Stimulated activated CD4-positive, alpha-beta T cell treated with anti-CD3 and anti-CD28 coated beads, Interleukin-1b, Interleukin-23, amount 100 ng/mL, for 1 hour (primary cell): ENCODE measurements at places on chromosomes 3 and 15.

DNA sequence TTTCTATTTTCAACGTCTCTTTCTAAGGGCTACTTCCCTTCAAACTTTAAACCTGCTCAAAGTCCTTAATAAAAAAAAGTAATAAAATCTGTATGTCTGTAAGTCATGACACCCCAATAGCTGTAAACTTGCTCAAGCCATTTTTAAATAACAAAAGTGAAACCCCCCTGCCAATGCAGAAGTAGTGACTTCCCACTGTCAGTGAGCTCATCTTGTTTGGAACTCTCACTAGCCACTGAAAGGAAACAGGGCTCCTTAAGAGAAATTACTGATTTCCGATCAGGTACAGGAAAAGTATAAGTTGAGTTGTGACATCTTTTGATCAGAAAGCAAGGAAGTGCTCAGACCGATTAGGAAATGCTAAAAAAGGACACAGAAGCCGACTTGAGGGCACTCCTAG lies 27.6 kb upstream of the GPR171 start:
- no peak for DNase-seq

- no peak for DNase-seq
Observed at GRCh38 chr3:196971094-196971698, 2.6 kb upstream of the PIGZ start.

- DNase-seq, result no peak
Observed at GRCh38 chr3:8451696-8452095, 49.9 kb upstream of the LMCD1 start.

DNA sequence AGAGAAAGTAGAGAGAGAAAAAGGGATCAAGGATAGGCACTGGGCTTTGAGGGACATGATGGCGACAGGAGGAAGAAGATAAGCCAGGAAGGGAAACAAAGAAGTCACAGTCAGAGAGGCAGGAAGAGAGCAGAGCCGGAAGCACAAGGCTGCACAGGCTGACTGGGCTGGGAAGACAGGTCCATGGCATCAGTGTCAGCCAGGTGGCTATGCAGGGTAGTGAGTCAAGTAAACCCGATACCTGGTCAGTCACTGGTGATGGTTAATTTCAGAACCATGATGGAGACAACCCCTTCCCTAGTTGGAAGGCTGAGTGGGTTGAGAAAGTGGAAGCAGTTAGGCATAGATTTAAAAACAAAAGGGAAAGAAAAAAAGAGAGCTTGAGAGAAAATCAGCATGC lies 203.8 kb downstream of the EPHB1 start:
- DNase-seq, result no peak

- DNase-seq, result no peak
Observed at GRCh38 chr15:37204692-37205091, 104.3 kb upstream of the MEIS2 start.

DNA sequence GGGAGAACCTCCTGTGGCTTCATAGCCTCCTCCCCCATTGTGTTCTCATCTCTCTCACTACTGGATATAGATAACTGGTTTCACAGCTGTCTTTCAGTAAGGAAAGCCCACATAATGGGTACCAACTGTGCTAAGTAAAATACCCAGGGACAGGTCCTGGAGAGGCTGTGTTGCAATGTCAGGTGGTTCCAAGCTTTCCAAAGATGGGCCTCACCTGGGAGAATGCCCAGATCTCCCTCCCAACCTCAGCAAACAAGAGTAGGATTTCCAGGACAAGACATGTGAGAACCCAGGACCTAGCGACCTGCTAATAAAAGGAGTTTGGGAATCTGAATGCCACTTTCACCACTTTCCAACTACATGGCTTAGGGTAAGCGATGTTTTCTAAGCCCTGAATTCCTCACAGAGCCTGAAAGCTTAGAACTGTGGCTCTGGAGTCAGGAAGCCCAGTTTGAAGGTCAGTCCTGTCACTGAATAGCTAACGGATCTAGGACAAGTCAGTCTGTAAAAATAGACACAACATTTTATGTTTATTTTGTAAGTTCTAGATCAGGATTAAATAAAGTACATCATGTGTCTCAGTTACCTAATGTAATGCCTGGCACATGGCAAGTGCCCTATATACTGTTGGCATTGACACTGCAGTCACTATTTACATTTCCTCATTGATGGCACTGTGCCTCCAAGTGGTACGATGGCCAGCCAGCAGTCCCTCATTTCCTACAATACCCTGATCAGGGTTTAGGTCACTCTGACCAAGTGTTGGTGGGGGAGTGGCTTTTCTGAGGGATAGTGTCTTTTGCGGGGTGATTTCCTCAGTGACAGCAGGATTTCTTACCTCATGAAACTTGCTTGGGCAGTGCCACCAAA lies 11.9 kb downstream of the CERS3 start:
- DNase-seq, result no peak

DNA sequence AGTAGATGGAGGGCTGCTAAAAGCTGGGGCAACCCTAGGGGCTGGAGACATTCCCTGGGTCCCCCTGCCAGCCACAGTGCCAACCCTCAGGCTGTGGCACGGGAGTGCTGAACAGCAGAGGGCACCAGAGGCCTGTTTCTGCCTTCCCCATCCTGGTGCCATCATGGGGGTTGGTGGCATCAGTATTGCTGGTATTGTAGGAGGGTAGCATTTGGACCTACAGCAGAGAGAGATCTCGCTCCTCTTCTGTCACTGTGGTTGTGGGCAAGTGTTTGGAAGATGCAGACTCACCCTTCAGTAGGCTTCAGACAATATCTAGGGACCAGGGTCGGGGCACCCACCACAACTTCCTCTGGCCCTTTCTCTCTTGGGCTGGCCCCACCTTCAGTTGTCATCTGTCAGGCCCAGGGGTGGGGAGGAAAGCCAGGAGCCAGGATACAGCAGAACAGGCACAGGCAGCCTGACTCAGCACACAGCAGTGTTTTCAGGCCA lies 123.5 kb downstream of the RPLP1 start:
- peak; percentile 47 for DNase-seq

- DNase-seq, result no peak
Observed at GRCh38 chr3:126284258-126284904, 72.8 kb downstream of the KLF15 start.

- no peak for DNase-seq
Observed at GRCh38 chr15:76840830-76841460, 64.2 kb downstream of the SCAPER start.

DNA sequence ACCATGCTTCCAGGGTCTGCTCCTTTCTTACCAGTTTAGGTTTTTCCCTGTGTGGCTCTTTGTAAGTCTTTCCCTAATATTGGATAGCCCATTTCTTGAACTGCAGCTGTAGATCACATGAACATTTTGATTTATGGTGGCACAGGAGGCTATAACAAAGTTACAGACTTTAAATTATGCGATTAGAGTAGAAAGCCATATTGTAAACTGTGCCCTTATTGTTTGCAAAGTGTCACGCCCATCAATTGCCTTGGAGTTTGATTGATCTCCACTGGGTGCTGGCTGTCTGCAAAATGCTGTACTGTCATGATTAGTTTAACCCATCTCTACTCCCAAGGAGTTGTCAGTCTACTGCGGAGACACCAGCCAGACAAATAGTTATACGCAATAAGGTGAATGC lies 110.3 kb downstream of the CACNA2D3 start:
- no peak for DNase-seq
